NCI-H1105 (cell line): ENCODE measurements at places on chromosomes 3 and 15.

DNA sequence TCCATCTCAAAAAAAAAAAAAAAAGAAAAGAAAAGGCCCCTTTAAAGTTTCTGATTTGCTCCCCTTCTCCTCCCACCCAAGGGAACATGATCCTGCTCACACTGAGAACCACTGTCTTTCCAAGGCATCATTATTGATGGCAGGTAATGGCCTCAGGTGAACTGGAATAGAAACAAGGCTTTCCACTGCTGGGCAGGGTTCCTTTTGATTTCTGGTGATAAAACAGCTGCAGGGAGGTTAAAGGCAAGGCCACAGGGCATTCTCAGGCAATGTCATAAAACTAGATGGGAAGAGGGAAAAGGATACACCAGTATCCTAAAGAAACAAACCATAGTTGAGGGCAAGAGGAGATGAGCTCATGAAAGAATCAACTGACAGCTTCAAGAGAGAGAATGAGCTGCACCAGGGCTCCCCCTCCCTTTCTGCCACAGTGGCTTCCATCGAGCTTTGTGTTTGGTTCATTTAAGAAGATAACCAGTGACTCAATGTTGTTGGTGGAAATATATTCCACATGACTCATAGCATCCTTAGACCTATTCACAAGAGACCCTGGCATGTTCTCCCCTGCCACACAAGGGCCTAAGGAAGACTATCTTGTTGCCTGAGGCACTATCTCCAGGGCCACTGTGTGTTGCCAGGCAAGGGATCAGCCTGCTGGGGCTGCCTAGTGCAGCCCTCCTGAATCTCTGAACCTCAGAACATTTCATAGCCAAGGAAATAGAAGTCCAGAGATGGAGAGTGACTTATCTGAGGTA lies 86.4 kb downstream of the WDR76 start:
- DNase-seq, result no peak

DNA sequence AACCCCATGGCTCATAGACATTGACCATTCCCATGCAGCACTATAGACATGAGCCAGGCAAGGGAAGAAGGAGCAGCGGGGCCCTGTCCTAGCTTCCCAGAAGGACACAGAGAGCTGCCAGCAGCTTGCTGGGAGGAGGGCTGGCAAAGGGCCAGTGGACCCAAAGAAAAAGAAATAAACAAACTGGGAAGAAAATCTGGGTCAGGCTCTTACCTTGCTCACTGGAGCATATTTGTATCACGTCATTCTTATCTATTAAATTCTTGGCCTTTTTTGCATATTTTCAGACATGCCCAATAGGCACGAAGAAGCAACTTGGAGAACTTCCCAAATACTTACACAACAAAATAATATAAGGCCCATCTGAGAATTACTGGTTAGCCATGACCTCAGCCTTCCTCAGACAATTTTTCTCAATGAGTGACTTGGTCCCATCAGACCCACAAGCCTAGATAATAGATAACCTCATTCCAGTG lies 28.4 kb downstream of the RASGRP1 start:
- DNase-seq, result no peak

DNA sequence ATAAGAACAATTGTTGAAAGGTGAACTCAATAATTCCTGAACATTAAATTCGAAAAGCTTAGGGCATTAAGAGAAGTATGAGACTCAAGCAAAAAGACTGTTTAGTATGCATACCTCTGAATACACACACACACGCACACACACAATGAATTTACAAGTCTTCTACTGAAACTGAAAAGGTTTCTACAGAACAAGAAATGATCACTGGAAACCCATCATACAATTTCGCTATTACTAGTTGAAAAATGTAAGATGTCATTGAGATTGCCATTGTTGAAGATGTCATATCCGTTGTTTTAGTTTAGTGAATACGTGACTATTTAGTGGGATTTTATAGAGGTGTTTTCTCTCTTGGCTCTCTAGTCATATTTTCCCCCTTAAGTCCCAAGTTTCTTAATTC lies 106.8 kb downstream of the FOXB1 start:
- DNase-seq, result no peak

DNA sequence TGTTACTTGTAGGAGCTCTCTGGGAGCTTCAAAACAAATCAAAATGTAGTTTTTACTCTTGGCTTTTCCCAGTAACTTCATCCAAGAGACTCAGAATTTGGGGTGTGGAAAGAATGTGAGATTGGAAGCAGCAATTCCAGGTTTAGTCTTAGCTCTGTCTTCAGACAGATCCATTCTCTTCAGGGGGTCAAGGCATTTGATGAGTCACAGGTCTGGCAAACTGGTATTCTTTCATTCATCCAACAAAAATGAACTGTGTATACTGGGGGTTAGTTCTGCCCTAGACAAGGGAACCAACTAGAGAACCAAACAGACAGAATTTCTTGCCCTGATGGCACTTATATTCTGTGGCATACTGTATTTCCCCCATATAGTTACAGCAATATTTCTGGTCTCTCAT lies 36.3 kb upstream of the CADPS start:
- DNase-seq, result no peak

DNA sequence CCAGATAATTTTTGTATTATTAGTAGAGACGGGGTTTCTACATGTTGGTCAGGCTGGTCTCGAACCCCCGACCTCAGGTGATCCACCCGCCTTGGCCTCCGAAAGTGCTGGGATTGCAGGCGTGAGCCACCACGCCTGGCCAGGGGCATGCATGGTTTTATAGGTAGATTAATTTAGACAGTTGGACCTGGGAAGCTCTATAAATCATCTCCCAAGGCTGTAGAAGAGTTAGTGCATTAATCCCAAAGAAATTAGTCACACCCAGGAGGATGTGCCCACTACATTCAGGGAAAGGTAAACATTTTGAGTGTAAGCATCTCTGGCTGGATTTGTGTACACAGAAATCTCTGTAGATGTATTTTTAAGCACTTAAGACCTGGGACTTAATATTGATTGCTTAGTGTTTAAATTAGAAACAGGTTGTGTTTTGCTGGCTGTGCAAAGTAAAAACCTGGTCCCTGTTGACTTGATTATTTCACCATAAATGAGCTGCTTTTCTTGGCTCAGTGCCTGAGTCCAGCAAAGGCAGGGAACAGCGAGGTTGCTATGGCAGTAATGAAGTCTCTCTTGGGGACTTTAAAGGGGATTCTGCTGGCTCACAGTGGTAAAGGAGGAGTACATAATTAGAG lies 19.2 kb downstream of the EXOSC7 start:
- peak; percentile 51 for DNase-seq
